NCI-H460 (cell line): ENCODE measurements at places on chromosomes 12 and 14. TPM values are rescaled to one million over a fixed set of nuclear protein-coding genes. Genes with fewer than 3 reads are reported as not detected.

TSHR gene
- total RNA-seq: 0.06 TPM in 1 of 2 replicates, not detected in the other

DICER1 gene
- total RNA-seq: 32.8 and 43.7 TPM in 2 replicates

PMCH gene
- total RNA-seq: not detected in 2 replicates

C12orf56 gene
- total RNA-seq: 0.40 TPM in 1 of 2 replicates, not detected in the other

STX2 gene
- total RNA-seq: 36.3 and 40.6 TPM in 2 replicates

CFAP251 gene
- 4.9 and 5.0 TPM in 2 replicates for total RNA-seq

ALKBH1 gene
- total RNA-seq: 20.4 and 20.8 TPM in 2 replicates

RAB35 gene
- total RNA-seq: 35.2 and 35.9 TPM in 2 replicates

PZP gene
- total RNA-seq: not detected in 2 replicates

KLRF1 gene
- 0.22 TPM in 1 of 2 replicates, not detected in the other for total RNA-seq

GALNT4 gene
- total RNA-seq: 9.7 and 10.7 TPM in 2 replicates

DEGS2 gene
- 0.54 TPM in 1 of 2 replicates, not detected in the other for total RNA-seq

SMCO2 gene
- 0.27 TPM in 1 of 2 replicates, not detected in the other for total RNA-seq

OR2AP1 gene
- total RNA-seq: not detected in 2 replicates

RALGAPA1 gene
- 44.7 and 52.8 TPM in 2 replicates for total RNA-seq

NTS gene
- total RNA-seq: 0.40 and 0.50 TPM in 2 replicates

HEATR5A gene
- total RNA-seq: 38.4 and 40.0 TPM in 2 replicates

ACSM4 gene
- not detected in 2 replicates for total RNA-seq

TSPAN9 gene
- 3.2 and 7.0 TPM in 2 replicates for total RNA-seq

TMEM63C gene
- total RNA-seq: not detected in 2 replicates

TWF1 gene
- 205 and 226 TPM in 2 replicates for total RNA-seq

GLS2 gene
- total RNA-seq: not detected in 2 replicates

OR4K1 gene
- not detected in 2 replicates for total RNA-seq

PLA2G1B gene
- total RNA-seq: not detected in 2 replicates

CLEC2A gene
- not detected in 2 replicates for total RNA-seq

DPPA3 gene
- not detected in 2 replicates for total RNA-seq

CCDC177 gene
- total RNA-seq: not detected in 2 replicates

BMP4 gene
- total RNA-seq: not detected in 2 replicates

TNFAIP2 gene
- total RNA-seq: 383 and 397 TPM in 2 replicates
